ENCODE measurements at places on chromosomes 1 and 21.

GRCh38 chr1:71339238-71339637 is 258.4 kb upstream of the ZRANB2 start:
- no peak for DNase-seq

DNA sequence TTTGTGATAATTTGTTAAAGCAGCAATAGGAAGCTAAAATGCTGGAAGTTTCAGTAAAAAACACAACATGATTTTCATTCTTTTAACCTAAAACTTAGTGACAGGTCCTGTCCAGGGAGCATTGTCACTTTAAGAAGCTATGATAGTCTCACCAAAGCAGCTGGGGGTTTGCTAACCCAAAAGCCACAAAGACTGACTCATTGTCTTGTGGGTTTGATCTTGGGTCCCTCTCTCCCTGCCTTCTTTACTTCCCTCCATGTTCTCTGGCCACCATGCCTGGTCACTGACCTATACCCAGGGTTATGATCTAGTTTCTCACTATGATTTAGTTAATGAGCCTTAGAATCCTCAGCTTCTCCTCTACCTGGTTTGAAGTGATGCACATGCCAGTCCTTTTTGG is 213.5 kb upstream of the PTGFR start:
- no peak for DNase-seq

DNA sequence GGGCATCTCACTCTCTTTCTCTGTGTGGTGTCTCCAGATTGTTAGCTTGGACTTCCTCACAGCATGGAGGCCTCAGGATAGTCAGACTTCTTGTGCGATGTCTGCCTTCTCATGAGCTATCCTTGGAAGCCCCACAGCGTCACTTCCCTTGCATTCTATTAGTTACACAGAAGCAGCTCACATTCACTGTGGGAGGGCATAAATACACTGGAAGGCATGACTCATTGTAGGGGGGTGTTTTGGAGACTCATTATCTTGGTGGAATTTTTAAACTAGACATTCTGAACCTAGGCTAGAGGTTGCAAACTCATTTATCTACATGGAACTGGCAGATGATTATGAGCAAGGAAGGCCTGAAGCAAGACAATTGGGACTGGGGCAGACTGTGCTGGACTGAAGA is 21.4 kb upstream of the FASLG start:
- DNase-seq, result no peak

GRCh38 chr1:162023547-162024501 is at the start of gene OLFML2B:
Gene OLFML2B (minus strand): TSS chr1:162023869. CDS start chr1:162023430, 439 bp downstream.
- DNase-seq, result peak; percentile 8

DNA sequence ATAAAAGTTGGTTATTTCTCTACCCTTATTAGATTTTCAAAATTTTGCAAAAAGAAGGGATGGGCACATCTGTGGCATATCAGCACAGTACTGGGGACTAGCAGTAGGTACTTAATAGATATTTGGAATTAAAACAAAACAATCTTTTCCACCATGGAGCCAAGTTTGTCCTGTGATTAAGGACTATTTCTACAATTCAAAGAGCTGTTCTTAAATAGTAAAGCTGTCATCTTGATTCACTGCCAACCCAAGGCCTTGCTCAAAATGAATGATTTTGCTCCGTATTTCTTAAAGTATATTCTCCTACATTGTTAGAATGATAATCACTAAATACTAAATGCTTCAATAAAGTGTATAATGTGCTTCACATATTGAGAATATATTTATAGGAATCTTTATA is 169.9 kb downstream of the S1PR1 start:
- DNase-seq, result no peak

DNA sequence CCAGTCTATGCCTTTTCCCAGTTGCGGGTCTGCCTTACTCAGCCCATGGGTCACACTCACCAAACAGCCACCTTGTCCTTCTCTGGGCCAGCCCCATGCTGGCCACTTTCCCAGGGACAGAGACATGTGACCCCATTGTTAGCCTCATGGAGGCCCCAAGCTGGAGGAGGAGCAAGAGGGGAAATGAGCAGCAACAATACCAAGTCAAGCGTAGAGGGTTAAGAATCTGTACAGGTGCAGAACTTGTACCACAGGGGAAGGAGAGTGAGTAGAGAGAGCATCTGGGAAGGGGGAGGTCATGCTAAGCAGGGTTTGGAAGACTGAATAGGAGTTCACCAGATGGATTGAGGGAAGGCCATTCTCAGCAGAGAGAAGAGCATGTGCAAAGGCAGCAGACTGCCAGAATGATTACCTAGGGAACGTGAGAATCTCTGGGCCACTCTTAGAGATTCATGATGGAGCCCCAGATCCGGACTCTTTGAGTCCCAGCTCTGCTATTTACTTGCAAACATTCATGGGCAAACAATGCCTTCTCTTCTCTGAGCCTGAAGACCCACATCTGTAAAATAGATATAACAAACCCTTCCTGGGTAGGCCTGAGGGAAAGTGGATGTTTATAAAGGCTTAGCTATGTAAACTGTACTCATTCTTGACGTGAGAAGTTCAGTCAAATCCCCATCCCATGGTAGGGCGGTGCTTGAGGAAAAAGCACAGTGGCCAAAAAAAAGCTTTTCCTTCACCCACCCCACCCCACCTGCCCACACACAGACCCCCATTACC is 2.8 kb upstream of the SLC2A1 start:
- no peak for DNase-seq

DNA sequence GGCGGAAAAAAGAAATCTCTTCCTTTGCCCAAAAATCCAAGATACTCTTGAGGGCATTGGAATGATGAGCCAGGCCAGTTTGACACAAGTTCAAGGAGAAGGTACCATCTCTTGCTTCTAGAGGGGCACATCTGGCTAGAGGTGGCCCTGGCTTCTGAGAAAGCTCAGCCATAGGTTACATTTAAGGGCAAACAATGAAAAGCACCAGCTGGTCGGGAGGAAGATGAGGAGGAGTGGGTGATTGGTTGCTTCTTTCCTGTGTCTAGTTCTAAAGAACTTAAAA is 132.0 kb downstream of the DHRS3 start:
- DNase-seq, result no peak

- peak; percentile 9 for DNase-seq
Measured at GRCh38 chr1:84078108-84078841, 65.8 kb upstream of the PRKACB start.

GRCh38 chr1:91548376-91549040 is 47.9 kb downstream of the CDC7 start:
- DNase-seq, result no peak

GRCh38 chr1:7420098-7420445 is 351.0 kb upstream of the VAMP3 start:
- no peak for DNase-seq

DNA sequence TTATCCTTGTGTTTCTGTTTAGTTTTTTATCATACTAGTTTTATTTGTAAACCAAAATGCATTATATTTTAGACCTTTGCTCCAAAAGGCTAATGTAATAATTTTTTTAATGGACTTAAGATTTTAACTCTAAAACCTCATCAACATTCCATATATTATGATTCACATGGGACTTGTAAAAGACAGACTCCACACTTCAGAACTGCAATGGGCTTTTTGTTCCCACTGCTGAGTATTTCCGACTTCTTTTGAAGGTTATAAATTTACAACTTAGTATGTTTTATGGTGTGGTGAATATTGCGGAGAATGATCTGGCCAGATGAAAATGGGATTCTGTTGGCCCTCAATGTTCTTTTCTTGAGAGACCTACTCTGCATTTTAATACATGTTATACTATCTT is 678.5 kb downstream of the USP25 start:
- no peak for DNase-seq
